Fibroblast of skin of left quadriceps (primary cell): ENCODE measurements at places on chromosomes 1 and 21.

GRCh38 chr1:89047734-89048133 lies 17.3 kb downstream of the GBP1 start:
- no peak for DNase-seq

DNA sequence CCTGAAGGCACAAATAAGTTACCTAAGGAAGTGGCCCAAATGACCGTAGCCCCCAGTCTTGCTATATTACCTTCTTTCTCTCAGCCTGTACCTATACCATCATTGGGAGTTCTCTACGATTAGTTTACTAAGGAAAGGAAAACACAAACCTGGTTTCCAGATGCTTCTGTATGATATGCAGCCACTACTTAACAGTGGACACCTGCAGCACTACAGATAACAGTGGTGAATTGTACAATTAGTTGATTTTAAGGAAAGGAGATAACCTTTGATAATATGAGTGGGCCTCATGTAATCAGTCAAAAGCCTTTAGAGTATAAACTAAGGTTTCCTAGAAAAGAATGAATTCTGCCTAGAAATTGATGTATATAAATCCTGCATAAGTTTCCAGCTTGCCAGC lies 1157.4 kb downstream of the KCNT2 start:
- no peak for DNase-seq

DNA sequence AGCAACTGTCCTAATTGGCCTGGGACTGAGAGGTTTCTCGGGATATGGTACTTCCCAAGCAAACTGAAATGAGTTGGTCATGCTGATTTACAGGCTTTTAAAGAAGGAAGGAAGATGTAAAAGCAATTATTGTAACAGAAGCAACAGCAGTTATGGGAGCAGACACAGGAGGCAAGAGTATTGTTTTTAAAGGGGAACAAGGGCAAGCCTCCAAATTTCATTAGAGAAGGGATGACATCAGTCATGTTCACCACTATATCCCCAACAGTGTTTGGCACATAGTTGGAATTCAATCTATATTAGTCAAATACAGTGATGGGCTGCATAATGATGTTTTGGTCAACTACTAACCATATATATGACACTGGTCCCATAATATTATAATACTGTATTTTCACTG lies 46.0 kb upstream of the JUN start:
- no peak for DNase-seq

- DNase-seq, result no peak
Measured at GRCh38 chr21:41754479-41754891, 12.4 kb downstream of the RIPK4 start.

DNA sequence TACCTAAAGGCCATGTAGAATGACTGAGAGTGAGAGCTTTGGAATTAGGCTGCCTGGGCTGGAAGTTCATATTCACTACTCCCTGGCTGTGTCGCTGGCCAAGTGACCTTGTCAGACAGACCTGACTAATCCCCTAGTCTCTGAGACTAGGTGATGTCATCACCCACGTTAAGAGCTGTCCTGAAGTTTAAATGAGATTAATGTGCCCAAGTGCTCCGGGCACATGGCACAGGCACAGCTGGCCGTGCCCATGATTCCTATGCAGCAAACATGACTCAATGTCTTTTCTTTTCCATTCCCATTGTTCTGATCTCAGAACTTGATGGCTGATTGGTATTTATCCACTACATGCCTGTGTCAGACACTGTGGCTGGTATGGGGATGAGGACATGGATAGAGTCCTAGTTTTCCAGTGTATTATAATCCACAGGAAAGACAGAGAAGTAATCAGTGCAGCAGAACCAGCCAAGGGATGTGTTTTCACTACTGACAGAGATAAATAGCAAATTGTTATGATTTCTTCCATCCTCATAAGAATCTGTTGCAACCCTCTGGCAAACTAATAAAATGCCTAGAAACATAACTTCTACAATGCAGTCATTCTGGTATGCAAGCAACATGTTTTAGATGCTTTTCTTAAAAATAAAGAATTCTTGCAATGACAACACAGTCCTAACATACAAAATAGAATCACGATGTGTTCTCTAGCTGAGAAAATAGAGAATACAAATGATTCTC lies 180.9 kb downstream of the PCP4 start:
- peak; percentile 12 for DNase-seq

DNA sequence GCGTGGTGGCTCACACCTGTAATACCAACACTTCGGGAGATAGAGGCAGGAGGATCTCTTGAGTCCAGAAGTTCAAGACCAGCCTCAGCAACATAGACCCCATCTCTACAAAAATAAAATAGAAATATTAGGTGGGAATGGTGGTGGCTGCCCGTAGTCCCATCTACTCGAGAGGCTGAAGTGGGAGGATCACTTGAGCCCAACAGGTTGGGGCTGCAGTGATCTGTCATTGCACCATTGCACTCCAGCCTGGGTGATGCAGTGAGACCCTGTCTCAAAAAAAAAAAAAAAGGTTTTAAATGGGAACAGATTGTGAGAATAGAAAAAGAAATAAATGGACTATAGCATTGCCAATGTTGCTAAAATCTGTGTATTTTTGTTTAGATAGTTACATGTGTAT lies 11.2 kb downstream of the DHX9 start:
- DNase-seq, result no peak
